ENCODE measurements at places on chromosomes 13 and 19.

DNA sequence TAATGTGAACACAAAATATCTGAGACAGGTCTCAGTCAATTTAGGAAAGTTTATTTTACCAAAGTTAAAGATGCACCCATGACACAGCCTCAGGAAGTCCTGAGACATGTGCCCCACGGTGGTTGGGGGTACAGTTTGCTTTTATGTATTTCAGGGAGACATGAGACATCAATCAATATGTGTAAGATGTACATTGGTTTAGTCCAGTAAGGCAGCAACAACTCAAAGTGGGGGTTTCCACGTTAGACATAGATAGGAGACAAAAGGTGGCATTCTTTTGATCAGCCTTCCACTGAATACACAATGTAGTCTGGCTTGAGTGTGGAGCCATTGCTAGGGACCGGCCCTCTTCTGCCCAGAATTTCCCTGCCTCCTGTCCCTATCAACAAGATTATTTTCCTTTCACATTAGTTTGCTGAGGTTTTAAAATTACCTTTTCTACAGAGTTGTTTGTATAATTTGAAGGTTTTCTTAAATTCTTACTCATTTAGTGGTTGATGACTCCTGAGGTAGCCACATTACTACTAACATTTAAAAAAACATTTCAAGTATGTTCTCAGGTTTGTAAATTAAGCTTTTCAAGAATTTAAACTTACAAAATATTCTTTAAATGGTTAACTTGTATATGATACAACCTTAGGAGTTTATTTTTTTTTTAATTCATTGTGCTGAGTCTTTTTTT lies 33.2 kb downstream of the RNASEH2B start:
- DNase-seq, result no peak

- no peak for DNase-seq
Measured at GRCh38 chr19:54449701-54450069, 686 bp downstream of the LENG8 start.

DNA sequence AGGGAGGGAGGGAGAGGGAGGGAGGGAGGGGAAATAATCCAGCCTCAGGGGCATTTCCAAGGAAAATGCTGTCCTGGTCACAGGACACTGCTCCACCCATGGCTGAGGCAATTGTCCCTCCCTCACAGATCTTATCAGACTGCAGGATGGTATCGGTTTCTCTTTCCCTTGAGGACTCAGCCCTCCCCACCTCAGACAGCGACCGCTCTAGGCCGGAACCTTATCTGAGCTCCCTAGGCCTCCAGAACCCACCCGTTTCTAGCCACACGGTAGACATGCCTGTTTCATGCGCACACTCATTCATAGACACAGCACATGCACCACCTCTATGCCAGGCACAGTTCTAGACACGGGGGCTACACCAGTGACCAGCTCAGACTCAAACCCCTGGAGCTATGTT lies 10.0 kb upstream of the IZUMO2 start:
- DNase-seq, result no peak

DNA sequence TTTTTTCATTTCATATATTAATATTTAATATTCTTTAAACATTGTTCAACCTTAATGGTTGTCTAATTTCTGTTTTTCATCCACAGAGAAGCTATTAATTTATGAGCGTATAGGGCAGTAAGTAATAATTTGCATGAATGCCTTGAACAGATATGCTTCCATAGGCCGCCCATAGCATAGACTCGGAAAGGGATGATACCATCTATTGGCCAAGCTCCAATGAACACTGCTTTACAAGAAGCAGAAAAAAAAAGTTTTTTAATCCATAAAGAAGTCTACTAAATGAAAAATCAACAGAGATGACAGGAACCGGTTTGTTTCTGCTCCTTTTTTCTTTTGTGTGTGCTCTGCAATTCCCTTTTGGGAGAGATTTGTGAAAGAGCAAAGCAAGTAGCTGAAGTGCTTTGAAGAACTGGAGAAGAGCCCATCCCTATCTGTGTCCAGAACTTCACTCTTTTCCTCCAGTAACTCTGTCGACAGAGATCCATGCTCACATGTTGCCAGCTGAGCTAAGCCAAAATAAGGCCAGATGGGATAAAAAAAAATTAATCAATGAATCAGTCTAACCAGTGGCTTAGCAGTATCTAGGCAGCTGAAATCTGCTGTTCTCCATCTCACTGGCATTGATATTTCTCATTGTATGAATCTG lies 215.9 kb upstream of the SOX21 start:
- no peak for DNase-seq

- no peak for DNase-seq
Measured at GRCh38 chr19:7512400-7512851, 3.5 kb upstream of the ZNF358 start.

DNA sequence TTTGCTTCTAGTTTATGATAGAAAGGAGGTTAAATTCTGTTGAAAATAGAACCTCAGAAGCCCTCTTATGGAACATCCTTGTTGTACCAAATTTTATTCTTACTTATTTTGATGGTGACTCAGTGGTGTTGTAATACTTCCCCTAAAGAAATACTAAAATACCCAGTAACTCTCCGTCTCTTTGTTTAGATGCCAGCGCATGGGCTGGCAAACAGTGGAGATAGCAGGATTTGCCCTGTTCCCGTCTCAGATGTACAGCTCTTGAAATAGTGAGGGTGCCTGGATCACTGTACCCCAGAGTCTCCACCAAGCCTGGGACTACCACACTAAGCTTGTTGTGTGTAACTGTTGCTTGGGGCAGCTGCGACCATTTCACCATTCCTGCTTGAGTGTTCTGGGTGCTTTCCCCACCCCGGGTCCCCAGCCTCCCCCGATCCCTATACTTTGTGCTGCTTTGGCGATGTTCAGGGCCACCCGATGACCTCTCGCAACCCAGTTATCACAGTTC lies 67.0 kb upstream of the TEX29 start:
- DNase-seq, result no peak

- no peak for DNase-seq
Measured at GRCh38 chr13:34583181-34583580, 358.9 kb upstream of the NBEA start.

DNA sequence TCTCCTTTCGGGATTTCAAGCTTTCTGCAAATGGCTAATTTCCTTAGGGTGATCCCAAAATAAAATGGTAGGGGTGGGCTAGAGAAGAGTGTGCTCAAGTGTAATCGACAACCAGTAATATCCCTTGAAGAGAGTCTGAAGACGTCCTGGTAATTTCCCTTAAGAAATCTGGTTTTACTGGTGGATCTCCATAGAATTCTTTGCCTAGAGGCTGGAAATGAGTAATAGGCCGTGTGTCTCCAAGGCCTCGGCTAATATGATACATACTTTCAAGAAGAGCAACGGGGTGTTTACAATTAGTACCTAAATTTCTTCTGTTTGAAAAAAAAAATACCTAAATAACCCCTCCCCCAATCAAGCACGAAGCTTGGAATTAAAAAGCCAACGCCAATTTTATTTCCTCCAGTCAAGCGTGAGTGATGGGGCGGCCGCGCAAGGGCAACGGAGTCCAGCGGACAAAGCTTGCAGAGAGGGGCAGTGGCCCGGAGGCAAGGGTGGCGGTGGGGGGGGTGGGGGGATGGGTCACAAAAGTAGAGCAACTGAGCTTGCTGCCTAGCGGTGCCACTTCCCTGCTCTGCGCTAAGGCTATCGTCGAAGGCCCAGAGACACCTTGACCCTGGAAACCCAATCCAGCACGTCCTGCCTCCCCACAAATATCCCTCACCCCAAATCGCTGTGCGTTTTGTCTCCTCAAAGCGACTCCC lies 7.8 kb downstream of the SOX21 start:
- no peak for DNase-seq

- peak; percentile 98 for DNase-seq
Measured at GRCh38 chr19:36014012-36014924, at the start of gene ALKBH6. Gene ALKBH6 (minus strand): TSS chr19:36014213. CDS start chr19:36013397, 816 bp downstream.

GRCh38 chr13:29877456-29878078 lies 27.1 kb upstream of the UBL3 start:
- DNase-seq, result no peak

DNA sequence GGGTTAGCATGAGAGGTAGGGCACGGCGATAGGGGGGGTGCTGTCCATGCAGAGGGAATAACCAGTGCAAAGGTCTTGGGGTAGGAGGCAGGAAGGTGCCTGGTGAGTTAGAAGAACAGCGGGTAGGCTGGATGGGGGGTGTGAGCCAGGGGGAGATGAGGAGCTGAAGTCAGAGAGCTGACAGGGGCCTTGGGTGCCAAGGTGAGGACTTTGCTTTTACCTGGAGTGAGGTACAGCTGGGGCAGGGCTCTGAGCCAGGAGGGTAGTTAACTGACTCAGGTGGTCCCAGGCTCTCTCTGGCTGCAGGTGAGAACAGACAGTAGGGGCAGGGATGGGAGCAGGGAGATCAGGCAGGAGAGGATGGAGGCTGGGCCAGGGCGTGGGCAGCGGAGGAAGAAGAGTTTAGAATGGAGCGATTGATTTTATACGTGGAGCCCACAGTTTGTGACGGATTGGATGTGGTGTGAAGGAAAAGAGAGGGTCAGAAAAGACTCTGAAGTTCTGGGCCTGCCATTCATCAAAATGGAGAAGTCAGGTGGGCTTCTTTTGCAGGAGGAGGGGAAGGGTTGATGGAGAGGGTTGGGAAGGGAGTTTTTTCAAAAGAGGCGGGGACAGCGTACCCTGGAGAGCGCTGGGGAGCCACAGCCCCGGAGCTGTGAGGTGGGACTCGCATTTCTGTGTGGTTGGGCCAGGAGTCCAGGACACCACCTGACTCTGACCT lies 1.2 kb upstream of the GRAMD1A start:
- DNase-seq, result no peak

GRCh38 chr19:14473073-14473977 lies 1.8 kb downstream of the PTGER1 start:
- no peak for DNase-seq
